ENCODE measurements at places on chromosomes 13 and 19. TPM values are rescaled to one million over a fixed set of nuclear protein-coding genes. Genes with fewer than 3 reads are reported as not detected.

DNA sequence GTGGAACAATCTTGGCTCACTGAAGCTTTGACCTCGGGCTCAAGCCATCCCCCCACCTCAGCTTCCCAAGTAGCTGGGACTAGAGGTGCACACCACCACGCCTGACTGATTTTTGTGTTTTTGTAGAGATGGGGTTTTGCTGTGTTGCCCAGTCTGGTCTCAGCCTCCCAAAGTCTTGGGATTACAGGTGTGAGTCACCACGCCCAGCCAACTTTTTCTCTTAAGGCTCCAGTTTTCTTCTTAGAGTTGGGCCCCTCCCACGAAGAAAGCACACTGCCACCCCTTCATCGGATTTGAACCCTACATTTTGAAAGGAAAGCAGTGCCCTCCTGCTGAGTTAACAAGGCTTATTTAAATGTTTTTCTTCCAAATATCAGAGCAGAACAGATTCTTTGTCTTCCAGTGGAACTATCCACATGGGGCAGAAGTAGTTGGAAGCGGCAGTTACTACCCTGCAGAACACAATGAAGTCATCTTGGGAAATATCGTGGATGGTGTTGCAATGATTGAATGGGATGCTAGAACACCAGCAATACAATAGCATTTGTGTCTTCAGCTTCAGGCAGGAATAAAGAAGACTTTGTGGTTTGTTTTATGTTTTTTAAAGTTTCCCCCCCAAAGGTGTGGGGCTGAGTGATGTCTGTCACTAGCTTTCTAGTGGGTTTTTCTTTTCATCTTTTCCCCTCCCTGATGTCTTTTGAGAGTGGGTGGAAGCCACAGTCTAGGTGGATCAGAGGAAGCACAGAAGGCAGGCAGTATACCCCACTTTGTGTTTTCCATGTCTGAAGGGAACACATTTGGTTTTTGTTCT is 8.9 kb downstream of the ACTN4 start:
- no peaks in the 10 kb centered on the region for H3K27me3 ChIP-seq
- DNase-seq, result no peak
- H3K4me3 ChIP-seq, result no peak overlapping the region
- no peaks in the 10 kb centered on the region for H3K36me3 ChIP-seq

GRCh38 chr13:48222358-48223301 is 10.4 kb upstream of the ITM2B start:
- no peaks in the 10 kb centered on the region for H3K27me3 ChIP-seq
- peak overlapping the region; percentile 41 for H3K4me3 ChIP-seq
- peak; percentile 75 for DNase-seq
- H3K36me3 ChIP-seq, result no peaks in the 10 kb centered on the region
- H3K4me1 ChIP-seq, result peaks cover 31% of the 10 kb centered on the region

- no peaks in the 10 kb centered on the region for H3K27me3 ChIP-seq
- H3K4me1 ChIP-seq, result peaks cover 46% of the 10 kb centered on the region
- peak; percentile 73 for DNase-seq
- no peaks in the 10 kb centered on the region for H3K36me3 ChIP-seq
- peak overlapping the region; percentile 89 for H3K27ac ChIP-seq
Observed at GRCh38 chr19:2494447-2495129, 18.7 kb downstream of the GADD45B start.

JAK3 gene
- 25.1 TPM for total RNA-seq

LGALS7 gene
- total RNA-seq, result not detected

ZNF415 gene
- total RNA-seq, result 4.9 TPM

CBY2 gene
- not detected for total RNA-seq

FCAR gene
- 4.8 TPM for total RNA-seq
